Kidney glomerular epithelial cell (primary cell): ENCODE measurements at places on chromosomes 5 and 9.

GRCh38 chr5:93915142-93915553 lies 173.7 kb upstream of the POU5F2 start:
- peak; percentile 57 for DNase-seq

DNA sequence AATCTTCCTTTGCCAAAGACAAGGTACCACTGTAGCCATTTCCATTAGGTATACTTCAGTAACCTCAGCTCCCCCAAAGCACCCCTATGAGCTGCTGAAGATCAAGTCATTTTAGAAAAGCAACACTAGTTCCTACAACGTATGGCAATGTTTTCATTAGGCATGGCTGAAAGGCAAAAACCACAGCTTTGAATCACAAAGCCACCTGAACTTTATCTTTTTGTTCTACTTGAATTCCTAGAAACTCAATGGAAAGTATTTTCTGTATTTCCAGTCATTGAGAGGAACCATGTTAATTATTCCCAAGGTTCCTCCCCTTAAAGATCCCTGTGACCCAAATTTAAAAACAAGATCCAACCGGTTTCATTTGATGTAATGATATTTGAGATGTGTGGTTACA lies 152.1 kb downstream of the EFNA5 start:
- DNase-seq, result no peak

GRCh38 chr5:76831110-76831452 lies 12.3 kb downstream of the F2RL1 start:
- DNase-seq, result peak; percentile 77

- DNase-seq, result no peak
These were observed 116.8 kb upstream of the COX7C start for GRCh38 chr5:86500947-86501346.

DNA sequence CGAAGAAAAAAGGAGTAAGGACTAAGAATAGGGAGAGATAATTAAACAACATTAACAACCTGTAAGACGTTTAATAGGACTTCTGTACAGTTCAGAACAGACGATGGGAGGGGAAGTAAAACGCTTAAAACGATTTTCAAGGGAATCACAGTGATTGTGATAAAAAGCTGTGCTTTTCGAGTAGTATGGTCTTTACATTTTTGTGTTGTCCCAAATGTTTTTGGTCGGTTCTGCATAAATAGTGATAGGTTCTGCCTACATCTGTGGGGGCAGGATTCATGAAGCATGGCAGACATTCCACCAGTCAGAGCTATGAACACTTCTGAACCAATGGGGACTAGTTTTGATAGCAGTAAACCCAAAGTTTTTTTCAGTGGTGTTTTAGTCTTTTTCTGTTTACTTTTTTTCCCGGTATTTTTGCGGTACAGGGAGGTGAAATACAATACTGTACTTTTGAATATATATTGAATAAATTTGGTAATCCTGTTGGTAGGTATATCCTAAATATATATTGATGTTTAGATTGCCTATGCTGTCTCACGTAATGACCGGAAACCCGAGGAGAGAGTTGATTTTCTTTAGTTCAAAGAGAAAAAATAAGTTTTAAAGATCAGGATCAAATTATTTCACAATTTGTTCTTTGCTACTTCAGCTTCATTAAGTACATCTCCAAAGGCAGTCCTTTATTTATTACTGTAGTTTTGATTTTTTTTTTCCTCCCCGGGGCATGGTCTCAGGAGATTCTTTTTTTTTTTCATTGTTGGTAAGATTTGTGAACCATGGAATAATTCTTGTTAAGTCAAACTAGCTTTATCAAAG lies 1.3 kb downstream of the ERBIN start:
- peak; percentile 84 for DNase-seq
